Left renal pelvis (tissue), 4 donors: ENCODE measurements at places on chromosomes 11 and 22.

DNA sequence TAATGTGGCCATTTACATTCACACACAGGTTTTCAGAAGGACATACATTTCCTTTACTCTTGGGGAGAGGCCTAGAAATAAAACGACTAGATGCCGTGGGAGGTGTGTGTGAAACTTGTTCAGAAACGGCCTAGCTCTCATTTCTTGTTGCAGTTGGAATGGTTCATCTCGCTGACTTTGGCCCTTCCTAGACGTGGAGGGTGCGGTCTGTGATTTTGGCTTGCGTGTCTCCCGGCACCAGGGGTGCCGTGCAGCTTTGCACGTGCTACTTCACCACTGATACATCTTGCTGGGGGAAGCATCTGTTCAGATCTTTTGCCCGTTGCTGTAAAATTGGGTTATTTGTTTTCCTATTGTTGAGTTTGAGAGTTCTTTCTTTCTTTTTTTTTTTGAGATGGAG lies 3.1 kb upstream of the PRR33 start:
- DNase-seq, result no peak

DNA sequence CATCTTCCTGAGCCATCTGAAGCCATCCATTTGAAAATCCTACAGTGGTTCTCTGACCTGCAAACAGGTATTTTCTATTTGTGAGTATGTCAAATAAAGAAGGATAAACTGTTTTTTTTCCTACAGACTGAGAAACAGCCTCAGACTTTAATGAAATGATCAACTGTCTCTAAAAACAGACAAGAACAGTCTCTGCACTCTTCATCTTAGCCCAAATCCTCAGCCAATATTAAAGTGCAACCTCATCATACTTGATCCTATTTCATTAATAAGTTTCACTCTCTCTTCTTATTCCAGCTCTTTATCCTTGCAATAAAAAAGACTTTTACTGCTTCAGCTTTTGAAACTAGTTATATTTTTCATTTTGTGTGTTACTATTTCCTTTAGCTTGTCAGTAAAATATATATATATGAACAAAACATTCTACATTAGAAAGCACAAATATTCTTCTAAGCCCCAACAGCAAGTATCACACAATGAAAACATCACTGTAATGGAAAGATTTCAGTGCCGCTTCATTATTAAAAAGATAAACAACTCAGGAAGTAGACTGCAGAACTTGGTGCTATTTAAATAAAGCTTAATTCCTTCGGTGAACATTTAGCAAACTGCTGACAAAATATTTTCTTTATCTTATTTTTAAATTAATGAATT lies 45.5 kb upstream of the FAT3 start:
- no peak for DNase-seq

- no peak for DNase-seq
Measured at GRCh38 chr11:11215944-11216343, 137.1 kb downstream of the CSNK2A3 start.

DNA sequence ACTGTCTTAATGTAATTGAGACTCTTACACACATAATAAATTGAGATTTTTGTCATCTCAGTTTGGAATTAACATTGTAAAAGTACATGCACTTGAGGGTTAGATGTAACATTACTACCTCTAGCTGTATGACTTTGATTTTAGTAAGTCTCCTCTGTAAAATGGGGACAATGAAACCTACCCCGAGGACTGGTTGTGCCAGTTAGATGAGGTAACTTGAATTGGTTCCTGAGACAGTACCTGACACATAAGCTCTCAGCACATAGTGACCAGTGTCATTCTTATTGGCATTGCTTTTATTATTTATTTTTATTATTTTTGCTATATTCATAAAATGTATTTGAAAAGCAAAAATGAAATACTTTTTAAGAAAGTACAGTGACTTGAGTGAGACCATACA lies 114.8 kb downstream of the TEAD1 start:
- DNase-seq, result no peak

DNA sequence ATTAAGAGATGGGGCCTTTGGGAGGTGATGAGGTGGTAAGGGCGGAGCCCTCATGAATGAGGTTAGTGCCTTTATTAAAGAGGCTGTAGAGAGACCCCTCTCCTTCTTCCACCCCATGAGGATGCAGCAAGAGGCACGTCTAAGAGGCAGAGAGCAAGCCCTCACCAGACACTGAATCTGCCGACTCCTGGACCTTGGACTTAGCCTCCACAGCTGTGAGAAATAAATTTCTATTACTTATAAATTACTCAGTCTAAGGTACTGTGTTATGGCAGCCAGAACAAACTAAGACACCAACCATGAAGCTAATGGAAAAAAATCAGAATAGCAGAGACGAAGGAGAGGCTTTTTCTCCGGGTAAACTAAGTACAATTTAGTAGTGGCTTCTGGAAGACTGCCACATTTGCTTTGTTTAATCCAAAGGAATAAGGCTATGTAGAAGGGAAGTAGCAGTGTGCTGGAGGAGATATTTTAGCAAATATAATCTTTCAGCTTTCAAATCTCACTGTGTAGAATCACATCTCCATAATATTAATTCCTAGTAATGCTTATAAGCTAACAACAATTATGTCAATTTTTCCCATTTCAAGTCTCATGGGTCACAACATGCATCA lies 12.3 kb upstream of the SIK2 start:
- no peak for DNase-seq

DNA sequence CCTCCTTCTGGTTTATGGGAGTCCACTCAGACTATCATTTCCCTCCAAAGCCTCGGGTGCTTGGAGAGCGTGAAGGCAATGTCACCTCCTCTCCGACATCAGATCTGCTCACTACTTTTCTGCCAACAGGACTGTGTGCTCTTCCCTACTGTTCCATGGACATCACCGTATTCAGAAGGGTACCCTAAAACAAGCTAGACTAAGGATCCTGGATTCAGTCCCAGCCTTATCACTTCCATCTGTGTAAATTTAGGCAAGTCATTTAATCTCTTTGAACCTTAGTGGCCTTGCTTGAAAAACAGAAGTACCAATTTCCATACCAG lies 78.2 kb downstream of the KCNC1 start:
- no peak for DNase-seq

GRCh38 chr11:117423046-117423575 lies 95.5 kb downstream of the CEP164 start:
- no peak for DNase-seq

DNA sequence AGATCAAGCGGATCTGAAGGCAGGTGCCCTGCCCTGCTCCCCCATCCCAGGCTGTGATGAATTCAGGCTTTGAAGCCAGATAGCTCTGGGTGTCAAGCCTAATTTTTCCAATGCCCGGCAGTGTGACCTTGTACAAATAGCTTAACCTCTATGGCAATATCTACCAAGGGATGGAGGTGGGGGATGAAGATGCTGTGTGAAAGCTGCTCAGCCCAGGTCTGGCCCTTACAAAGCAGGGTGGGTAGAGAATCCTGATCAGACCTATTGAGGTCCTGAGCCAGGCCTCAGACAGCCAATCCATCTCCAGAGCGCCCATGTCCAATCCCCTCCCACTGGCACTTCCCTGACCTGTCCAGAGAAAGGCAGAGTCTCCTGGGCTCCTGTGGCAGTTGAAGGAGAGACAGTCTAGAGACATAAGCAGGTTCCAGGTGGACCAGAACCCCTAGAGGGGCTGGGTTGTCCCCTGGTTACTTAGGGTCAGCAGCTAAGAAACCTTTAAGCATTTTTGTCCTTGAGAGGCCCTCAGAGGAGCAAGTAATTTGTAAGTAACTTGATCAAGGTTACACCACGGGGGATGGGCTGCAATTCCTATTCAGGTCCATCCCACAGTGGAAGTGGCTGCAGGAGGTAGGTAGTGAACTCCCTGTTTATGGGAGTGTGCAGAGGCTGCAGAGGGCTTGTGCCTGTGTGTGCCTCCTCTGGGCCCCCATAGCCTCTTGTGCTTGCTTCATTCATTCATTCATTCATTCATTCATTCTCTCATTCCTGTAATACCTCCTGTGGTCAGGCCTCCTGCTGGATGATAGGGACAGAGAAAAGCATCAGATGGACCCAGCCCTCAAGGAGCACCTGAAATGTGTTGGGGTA lies 10.4 kb downstream of the P2RY2 start:
- no peak for DNase-seq

- DNase-seq, result no peak
Measured at GRCh38 chr11:95297680-95298452, 66.9 kb upstream of the SESN3 start.

DNA sequence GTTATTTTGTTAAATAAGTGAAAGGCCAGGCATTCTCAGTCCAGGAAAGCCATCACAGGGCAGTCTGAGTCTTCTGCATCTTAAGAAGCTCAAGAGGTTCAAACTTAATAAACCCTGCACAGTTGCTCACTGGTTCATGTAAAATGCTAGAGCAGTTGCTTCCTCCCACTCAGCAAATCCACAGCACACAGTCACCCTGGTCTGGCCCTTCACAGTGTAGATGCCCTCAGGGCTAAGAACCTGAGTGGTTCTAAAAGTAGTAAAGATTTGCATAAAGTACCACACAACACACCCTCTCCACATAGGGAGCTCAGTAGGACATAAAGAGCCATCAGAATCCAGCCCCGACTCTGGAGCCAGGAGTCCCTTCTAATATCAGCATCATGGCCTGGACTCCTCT lies 58.7 kb downstream of the ZNF280B start:
- DNase-seq, result no peak

DNA sequence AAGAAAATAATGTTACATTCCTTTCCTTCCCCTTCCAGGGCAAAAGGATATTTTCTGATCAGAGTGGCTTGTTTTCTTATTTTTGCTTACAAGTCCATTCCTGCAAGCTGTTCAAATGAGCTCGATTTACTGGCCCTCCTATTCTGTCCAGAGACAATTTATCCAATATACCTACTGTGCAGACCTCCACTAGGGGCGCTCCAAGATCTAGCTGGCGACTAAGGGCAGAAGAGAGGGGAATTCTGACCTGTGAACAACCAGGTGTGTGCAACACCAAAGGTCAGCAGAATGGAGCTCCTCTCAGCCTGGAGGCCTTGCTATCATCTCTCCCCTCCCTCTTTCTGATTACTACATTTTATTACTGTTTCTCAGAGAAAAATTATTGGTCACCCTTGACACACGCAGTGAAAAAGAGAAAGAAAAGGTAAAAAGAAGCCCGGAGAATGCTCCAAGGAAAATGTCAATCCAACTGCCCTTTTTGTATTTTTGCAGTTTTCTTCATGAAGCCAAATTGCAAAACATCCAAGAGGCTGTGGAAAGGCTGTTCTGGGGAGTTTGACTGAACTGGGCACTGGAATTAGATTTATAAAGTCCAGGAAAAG lies 3.2 kb downstream of the SEZ6L start:
- no peak for DNase-seq

GRCh38 chr11:126816645-126817044 lies 183.9 kb downstream of the KIRREL3 start:
- no peak for DNase-seq

GRCh38 chr11:74072721-74073120 lies 63.8 kb upstream of the UCP3 start:
- no peak for DNase-seq

- DNase-seq, result no peak
Measured at GRCh38 chr11:11983427-11983826, 25.0 kb downstream of the DKK3 start.

DNA sequence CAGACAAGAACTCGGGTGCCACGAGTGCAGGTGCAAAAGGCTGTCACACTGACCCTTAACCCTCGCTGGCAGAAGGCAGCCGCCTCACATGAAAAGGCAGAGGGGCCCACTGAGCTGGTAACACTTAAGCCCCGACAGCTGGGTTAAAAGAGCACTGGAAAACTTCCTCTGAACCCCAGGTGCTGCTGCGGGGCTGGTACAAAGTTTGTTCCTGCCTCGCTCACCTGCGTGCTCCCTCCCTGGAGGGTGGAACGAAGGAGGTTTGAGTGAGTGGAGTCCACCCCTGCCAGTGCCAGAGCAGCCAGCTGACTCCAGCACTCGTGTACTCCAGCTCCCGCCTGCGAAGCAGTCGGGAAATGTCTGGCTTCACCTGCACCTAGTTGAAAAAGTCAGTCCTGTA lies 12.6 kb downstream of the SULT4A1 start:
- no peak for DNase-seq
